ENCODE measurements at places on chromosomes 2 and 18.
A peak's percentile ranks its signal among the peaks of the same experiment; 100 is the strongest.

- DNase-seq, result peak; percentile 1
These were observed 465.5 kb upstream of the FSHR start for GRCh38 chr2:49619804-49620203.

DNA sequence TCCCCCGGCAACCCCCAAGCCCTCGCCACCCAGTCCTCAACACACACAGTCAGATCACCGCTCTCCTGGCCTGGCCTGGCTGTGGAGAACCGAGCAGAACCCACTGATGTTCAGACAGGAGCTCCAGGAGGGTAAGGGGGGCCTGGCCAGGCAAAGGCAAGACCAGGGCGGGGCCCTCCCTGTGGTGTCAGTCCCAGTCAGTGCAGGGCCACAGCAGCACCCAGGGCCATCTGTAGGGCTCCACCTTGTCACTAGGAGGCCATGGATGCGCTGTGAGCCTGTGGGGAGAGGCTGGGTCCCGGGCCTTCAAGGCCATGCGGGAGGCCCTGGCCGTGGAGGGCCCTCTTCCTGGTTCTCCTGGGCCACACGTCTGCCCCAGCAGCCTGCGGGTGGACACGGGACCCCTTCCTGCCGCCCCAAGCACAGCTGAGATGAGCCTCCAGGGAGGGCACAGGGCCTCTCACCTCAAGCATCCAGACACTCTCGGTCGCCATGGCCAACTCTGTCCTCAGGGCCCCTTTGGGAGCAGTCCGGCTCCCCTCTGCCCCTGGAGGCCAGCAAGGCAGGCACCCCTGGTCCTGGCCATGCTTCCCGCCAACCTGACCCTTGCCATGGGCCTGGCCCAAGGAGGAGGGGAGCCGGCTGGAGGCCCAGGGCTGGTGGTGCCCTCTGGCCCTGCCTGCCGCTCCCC lies 2.0 kb downstream of the ANO7 start:
- DNase-seq, result no peak

DNA sequence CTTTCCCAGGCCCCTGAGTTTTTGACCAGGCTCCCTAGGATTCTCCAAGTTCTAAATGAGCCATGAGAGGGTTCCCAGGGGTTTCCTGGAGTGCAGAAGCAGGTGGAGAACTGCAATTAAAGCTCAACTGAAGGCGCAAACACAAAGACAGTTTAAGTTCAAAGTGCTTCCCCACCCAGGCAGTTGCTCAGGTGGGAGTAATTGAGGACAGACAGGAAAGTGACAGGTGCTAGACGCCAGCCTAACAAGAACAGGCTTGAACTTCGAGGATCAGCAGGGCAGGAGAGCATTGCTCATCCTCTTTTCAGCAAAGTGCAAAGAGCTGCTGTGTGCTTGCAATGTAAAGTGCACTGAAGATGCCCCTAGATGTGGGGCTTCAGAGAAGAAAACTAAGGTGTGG lies 77.2 kb upstream of the ST8SIA3 start:
- no peak for DNase-seq

DNA sequence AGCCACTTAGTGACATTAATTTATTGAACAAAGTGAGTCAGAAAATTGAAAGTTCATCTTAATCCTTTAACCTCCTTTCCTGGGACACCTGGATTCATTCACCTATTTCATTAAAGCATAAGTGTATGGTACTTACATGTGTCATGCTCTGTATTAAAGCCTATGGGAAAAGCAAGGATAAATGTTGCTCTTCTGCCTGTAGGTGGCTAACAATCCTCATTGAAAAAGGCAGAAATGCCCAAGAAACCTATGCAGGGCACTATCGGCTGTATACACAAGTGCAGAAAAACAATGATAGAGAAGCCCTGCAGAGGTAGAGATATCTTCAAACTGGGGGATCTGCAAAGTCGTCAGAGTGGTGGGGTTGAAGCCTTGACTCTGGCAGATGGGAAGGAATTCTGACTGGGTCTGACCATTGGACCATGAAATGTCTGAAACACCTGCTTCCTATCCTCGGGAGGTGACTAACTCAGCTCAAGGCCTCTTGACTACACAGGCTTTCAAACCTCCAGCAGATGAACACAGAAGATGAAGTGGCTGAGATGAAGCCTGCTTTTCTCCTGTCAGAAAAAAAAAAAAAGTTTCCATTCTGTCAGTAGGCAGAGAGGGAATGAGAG lies 83.1 kb downstream of the DCC start:
- no peak for DNase-seq

GRCh38 chr2:7773362-7774360 lies 856.4 kb downstream of the RNF144A start:
- peak; percentile 54 for DNase-seq

DNA sequence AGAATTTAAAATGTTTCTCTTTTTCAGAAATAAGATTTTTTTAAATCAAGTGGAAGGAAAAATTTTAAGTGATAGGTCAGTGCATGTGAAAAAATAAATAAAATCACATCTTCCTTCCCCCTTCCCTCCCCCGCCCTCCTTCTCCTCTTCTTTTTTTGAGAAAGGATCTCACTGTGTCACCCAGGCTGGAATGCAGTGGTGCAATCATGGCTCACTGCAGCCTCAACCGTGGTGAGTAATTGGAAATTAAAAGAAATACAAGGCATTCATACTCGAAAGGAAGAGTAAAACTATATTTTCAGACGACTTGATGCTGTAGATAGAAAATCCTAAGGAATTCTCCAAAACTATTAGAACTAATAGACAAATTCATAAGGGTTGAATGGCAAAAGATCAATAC lies 16.9 kb upstream of the CRACDL start:
- no peak for DNase-seq

- peak; percentile 82 for DNase-seq
These were observed 11.5 kb downstream of the SPEG start for GRCh38 chr2:219446101-219446504.

DNA sequence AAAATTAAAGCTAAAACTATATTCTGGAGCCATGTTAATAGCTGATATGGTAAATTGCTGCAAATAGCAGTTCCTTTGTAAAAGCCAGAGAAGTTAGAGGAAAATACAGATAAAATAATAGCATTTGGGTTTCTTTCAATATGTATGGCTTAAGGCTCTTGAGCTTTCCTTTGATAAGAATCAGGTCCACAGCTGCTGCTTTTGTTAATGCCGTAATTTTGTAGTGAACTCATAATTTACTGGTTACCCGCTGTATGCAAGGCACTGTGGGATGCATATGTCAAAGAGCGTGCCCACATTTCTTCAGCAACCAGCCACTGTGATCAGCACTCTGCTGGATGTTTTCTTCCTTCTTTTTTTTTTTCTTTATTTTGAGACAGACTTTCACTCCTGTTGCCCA lies 79.1 kb downstream of the MOGAT1 start:
- no peak for DNase-seq

DNA sequence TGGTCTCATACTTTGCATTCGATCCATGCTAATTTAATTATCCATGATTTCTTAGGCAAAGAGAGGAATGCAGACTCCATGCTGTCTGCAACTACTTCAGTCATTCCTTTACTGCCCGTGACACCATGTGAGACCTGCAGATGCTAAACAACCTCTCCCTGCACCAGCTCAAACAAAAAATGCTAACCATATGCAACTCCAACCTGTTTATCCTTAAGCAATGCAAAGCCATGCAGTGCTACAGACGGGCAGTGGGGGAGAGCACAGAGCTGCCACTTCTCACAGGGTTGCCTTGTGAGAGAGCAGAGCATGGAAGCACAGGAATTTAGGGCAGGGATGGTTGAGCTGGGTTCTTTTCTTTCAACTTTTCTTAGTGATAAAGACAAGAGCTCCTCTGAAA lies 74.9 kb upstream of the KLHL14 start:
- peak; percentile 14 for DNase-seq

DNA sequence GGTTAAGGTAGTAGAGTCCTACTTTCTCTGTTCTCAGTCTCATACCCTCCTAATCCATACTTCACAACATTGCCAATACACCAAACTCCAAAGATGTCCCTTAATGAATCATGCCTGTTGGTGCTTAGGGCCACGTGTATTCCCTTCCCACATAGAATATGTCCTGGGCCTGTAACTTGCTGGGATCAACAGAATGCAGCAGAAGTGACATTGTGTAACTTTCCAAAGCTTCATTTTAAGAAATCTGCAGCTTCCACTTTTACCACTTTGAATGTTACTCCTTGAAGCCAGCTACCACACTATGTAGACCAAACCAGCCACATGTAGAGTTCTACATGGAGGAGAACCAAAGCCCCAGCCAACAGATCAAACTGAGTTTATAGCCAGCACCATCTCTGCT lies 58.5 kb upstream of the ARHGAP15 start:
- DNase-seq, result no peak

DNA sequence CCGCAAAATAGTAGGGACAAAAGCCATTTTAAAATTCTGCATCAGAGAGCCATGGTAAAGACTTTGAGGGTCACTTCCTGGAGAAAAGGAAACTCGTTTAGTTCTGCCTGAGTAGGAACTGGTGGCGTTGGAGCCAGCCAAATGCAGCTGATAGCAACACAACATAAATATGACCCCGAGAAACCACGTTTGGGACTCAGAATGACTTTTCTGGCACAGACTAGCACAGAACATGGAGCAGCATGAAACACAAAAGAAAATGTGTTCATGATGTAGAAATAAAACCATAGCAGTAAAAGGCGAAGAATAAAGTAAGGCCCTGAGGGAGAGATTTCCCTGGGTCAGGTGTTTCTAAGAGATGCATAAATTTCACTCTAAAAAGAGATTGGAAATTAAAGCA lies 149.2 kb upstream of the KLHL29 start:
- no peak for DNase-seq

DNA sequence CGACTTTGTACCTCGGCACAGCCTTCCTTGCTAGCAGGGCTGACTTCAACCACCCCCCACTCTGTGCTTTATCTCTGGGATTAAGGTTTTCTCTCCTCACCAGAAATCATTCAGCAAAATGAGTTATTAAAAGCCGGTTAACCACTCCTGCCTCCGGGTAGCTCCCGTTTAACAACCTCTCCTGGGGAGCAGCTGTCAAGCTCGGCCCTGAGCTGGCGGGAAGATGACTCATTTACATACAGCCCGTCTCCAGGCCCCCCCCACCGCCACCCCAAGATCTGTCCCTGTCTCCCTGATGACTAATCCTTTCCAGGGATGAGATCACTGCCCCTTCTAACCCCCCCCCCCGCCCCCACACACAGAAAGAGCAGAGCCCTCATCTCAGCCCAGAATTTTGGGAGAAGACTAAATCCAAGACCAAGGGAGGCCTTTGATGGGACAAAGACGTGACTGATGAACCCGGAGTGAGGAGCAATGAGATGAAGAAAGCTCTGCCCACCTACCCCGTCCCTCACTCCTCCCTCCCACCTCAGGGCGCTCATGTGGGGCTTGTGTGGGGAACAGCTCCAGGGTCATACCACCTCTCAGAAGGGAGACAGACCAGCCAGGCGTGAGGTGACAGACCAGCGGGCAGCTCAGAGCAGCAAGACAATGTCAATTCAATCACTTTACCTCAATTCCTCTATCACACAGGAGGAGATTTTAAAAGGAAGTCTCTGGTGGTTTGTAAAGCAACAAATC lies 131.4 kb downstream of the MSH2 start:
- DNase-seq, result peak; percentile 68

GRCh38 chr2:180614776-180615175 lies 365.6 kb upstream of the UBE2E3 start:
- DNase-seq, result no peak

DNA sequence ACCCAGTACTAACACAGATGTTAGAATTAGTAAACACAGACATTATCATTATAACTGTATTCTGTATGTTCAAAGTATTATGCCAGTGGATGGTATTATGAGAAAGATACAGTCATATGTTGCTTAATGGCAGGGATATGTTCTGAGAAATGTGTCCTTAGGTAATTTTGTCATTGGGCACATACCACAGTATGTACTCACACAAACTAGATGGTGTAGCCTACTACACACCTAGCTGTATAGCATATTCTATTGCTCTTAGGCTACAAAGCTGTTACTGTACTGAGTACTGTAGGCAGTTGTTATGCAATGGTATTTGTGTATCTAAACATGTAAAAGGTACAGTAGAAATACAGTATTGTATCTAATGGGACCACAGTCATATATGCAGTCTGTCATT lies 53.8 kb downstream of the GTF3C3 start:
- no peak for DNase-seq

DNA sequence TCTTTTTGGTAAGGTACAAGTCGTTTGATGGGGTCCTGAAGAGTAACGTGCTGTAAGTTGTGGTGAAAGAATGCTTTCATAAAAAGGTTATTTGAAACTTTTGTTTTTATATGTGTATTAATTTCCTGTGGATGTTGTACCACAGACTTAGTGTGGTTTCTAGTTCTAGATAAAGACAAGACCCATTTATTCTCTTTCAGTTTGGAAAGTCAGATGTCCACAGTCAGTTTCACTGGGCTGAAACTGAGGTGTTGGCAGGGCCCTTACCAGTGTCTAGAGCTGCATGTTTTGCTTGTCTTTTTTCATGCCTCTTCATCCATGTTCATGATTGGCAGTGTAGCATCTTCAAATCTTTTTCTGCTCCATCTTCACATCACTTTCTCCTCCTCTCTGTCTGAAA lies 22.1 kb upstream of the DOCK10 start:
- no peak for DNase-seq

GRCh38 chr2:192051533-192051932 lies 143.2 kb downstream of the TMEFF2 start:
- DNase-seq, result no peak

DNA sequence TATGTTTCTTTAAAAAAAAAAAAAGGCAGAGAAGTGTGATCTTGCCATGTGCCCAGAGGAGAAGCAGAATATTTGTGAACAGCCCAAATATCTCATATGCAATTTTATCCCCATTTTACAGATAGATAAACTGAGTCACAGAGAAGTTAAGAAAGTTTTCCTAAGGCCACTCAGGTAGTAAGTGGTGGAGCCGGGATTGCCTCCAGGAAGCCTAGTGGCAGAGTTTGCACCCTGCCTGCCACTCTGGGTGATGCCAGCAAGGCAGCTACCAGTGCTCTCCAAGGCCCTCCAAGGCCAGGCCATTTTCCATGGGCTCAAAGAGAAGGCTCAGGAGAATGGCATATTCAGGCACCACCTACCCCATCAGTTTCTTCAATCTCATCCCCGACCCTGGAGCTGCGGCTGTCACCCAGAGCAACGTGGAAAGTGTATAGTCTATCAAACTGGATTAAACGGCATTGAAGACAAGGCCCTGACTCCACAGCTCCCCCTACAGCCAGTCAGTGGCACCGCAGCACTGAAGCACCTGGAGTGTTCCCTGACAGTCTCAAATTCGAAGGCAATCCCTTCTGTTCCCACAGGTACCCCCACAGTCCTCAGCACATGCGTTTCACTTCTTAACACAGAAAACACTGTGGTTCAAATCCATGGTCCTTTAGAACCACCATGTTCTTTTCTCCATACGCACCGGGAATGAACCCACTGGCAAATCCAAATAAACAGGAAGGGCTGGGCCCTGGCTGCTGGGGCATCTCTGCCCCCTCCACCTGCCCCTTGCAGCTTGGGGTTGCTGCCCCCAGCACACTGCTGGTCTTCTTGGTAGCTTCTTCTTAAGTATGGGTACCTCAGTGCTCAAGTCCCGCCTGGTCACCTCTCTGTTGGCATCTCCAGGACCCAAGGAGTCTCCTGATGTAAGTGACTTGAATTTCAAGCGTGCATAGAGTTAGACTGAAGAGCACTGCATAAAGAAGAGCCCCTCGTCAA lies 175.3 kb downstream of the INHBB start:
- DNase-seq, result peak; percentile 56

All from astrocyte of the hippocampus (primary cell).